Stimulated activated CD8-positive, alpha-beta memory T cell treated with anti-CD3 and anti-CD28 coated beads, Interleukin-2, amount 100 ng/mL, for 1 hour (primary cell): ENCODE measurements at places on chromosomes 12 and 14.
A peak's percentile ranks its signal among the peaks of the same experiment; 100 is the strongest.

- DNase-seq: no peak
Measured at GRCh38 chr12:92224685-92225331, 79.2 kb upstream of the BTG1 start.

DNA sequence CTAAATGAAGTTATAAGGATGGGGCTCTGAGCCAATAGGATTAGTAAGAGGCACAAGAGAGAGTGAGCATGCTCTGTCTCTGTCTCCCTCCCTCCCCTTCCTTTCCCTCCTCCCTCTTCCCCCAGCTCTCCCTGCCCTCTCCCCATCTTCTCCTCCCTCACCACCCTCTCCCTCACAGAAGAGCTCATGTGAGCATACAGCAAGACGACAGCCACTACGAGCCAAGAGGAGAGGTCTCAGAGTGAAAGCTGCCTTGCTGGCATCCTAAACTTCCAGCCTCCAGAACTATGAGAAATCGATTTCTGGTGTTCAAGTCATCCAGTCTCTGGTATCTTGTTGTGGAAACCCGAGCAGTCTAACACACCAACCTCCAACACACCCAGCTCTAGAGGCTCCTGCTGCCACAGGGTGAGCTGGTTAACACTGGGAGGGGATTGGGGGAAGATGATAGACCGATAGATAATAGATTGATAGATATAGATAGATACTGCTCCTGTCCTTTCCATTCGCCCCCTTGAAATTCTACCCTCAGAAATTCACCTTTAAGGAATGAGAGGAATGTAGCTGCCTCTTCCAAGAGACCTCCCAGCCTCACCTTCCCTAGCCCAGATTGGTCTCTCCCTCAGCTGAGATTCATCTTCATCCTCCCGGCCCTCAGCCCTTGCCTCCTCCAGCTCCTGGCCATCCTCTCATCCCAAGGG lies 25.8 kb upstream of the ACTN1 start:
- no peak for DNase-seq

- DNase-seq: no peak
Measured at GRCh38 chr12:99020871-99021270, 375.8 kb downstream of the APAF1 start.

DNA sequence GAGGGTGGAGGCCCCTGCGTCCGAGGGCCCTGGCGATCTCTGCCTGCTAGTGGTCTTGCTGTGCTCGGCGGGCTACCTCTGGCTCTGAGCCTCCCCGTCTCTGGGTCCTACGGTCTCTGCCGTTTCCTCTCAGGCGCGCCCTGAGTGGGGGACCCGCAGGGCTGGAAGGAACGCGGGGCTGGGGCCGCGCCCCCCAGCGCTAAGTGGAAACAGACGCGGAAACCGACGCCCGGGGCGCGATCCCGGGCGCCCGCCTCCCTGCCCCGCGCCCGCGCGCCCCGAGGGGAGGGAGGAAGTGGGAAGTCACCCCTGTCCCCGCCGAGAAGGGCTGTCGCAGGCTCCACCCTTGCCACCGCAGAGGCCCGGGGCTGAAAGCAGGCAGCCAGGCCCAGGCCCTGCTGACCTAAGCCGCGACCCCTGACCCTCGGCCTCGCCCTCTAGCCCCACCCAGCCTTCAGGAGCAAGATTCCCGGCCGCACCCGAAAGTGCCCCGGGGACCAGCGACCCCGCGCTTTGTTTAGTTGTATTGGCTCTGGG lies 831 bp downstream of the CRIP1 start:
- peak; percentile 44 for DNase-seq

DNA sequence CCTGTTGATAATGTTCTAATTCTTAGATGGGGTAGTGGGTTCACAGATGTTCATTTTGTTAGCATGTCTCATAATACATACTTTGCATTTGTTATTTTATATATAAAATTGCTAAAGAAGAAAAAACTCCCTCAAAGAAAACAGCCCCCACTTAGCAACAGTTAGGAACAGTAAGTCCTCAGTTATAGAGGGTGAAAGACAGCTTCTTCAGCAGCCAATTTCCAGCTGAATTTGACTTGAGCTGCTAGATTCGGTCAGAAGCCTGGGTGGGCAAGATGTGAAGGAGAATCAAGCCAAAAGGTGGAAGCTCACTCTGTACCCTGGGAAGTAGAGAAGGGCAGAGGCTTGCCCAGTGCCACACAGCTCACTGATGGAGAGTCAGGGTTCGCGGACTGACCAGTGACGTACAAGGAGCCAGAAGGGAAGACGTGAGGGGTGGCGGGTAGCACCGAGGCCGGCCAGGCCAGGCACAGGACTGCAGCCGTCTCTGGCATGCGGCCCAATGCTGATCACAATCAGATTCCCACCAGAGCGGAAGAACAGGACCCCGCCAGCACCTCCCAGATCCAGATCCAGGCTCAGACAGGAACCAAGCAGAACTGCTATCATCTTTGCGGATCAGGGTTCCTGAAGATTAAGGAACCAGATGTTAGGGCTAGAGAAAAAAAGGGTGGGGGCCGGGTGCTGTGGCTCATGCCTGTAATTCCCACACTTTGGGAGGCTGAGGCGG lies 30.4 kb upstream of the VWF start:
- no peak for DNase-seq

DNA sequence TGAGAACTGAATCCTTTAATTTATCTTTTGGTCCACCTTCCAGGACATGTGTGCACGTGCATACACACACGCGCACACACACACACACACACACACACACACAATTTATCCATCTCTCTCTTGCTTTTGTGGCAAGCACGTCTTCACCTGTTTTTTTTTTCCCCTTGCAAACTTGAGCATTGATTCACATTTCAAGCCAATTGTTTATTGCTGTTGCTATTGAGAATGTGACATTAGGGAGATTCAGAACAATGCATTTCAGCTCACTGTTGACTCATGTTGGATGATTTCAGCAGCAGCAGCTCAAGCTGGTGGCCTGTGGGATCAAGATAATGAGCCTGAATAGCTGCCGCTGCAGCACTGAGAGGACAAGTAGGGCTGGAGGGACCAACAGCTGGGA lies 128.9 kb downstream of the SNAPC1 start:
- no peak for DNase-seq

DNA sequence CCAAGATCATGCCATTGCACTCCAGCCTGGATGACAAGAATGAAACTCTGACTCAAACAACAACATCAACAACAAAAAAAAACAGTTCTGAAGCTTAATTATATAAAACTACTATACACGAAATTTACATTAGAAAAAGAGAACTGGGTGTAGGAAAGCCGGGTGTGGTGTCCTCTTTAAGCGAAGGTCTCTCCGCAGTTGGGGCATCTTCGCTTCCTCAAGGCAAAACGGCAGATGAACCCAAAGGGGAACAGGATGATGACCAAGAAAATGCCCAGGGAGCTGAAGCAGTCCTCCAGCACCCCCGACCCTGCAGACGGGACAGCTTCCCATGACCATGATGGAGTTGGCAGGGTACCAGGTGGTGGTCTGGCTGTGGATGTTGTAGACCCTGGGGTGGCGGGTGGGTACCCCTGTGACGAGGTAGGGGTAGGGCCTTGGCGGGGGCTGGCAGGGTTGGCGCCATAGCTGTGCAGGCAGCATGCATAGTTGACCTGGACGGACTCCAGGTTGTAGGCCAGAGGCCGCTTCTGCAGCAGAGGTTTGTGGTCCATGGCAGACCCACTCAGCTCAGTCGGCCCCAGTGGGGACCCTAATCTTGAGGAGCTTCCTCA lies 18.2 kb upstream of the BCAT1 start:
- DNase-seq: no peak

DNA sequence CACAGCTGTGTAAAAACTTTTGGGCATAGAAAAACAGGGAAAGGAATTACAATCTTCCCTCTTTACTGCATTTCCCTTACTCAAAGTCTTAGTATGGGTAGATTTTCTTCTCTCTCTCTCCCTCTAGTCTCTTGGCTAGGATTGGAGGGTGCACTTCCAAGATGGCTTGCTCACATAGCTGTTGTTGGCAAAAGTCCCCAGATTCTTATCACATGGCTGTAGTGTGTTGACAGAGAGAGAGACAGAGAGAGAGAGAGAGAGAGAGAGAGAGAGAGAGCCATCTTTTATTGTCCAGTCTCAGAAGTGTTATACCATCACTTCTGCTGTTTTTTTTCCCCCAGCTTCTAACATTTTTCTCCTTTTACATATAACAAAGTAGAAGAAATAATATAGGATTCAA lies 6.3 kb upstream of the OR4E2 start:
- no peak for DNase-seq

DNA sequence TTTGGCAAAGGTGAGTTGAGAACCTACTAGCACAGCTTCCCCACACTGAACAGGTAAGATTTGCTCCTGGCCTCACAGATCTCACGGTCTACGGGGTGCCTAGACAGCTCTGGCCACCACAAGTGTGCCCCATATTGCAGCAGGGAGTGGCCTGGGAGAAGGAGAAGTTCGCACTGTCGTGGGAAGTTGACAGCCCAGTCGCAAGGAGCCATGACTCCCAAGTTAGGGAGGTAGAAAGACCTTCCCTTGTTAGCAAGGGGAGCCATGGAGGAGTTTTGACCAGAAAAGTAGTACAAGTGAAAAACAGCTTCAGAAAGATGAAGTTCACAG lies 316.3 kb downstream of the BCL11B start:
- no peak for DNase-seq

DNA sequence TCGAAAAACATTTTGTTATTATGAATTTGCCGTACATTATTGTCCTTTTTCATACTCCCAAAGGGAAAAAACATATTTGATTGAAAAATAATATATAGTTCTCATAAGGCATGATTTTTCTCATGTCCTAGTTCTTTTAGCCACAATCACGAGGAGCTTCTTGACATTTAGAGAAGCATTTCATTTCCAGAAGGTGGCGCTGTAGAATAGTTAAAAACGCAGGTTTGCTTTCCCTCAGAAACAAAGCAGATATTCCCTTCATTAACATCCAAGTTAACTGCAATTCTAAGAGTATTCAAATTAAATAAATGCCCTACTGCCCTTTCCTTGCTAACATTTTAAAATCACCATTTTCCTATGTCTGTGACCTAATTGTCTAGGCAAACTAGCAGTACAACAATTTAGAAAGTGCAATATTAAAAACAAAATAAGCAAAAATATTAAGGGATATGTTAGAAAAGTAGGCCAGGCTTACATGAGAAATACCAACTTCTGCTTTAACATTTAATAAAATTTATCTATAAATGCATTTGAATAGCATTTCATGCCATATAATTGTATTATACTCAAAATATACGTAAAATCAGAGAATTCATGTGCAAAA lies 10.9 kb upstream of the PIK3C2G start:
- DNase-seq: no peak

DNA sequence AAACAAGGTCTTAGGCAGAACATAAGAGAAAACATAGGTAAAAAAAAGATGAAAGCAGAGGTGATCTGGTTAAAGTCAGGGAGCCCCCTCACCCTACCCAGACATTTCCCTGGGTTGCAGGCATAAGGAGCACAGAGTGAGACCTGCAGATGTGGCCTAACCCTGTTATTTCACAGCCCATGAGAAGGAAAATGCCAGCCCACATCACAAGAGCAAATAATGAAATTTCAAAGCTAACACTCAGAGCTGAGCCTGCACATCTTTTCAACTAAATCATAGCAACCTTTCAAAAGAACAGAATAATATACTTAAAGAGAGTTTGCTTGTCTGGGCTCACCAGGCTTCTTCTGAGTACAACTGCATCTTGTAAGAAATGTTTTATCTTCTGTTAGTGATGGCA lies 295.4 kb downstream of the RPAP3 start:
- no peak for DNase-seq

GRCh38 chr12:20681334-20681733 lies 13.8 kb upstream of the SLCO1C1 start:
- no peak for DNase-seq
